Smooth muscle cell of the pulmonary artery (primary cell): ENCODE measurements at places on chromosomes 7 and 10. TPM values are rescaled to one million over a fixed set of nuclear protein-coding genes. Genes with fewer than 3 reads are reported as not detected.

ITPRID1 gene
- total RNA-seq: not detected in 2 replicates

ANKRD30A gene
- total RNA-seq: not detected in 2 replicates

TRPV5 gene
- total RNA-seq: not detected in 2 replicates

SLC4A2 gene
- total RNA-seq: 88.2 and 137 TPM in 2 replicates

ABI1 gene
- 24.0 and 25.9 TPM in 2 replicates for total RNA-seq

OR9A2 gene
- total RNA-seq: 0.13 TPM in 1 of 2 replicates, not detected in the other

VWDE gene
- under 0.01 TPM in 1 of 2 replicates, not detected in the other for total RNA-seq

ASZ1 gene
- not detected in 2 replicates for total RNA-seq

VSTM4 gene
- 2.8 and 8.2 TPM in 2 replicates for total RNA-seq

KCNIP2 gene
- 1.5 and 1.8 TPM in 2 replicates for total RNA-seq
